ENCODE measurements at places on chromosomes 12 and 14.

DNA sequence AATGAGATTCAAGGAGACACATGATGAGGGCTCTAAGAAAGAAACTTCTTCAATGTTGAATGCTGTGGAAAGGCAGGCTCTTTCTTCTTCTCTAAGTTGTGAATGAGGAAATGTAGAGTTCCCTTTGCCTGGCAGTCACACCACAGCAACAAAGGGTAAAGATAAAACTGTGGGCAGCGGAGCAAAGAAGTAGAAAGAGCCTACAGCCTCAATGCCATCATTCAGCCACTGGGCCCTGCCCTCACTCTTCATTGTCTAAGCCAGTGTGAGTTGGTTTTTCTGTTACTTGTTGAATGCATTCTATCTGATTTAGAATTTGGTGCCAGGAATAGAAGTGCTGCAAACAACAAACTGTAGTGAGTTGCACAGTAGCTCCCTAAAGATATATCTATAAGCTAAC lies 12.2 kb downstream of the SDR9C7 start:
- no peak for DNase-seq

GRCh38 chr12:332581-333205 lies 56.4 kb downstream of the KDM5A start:
- DNase-seq = no peak

DNA sequence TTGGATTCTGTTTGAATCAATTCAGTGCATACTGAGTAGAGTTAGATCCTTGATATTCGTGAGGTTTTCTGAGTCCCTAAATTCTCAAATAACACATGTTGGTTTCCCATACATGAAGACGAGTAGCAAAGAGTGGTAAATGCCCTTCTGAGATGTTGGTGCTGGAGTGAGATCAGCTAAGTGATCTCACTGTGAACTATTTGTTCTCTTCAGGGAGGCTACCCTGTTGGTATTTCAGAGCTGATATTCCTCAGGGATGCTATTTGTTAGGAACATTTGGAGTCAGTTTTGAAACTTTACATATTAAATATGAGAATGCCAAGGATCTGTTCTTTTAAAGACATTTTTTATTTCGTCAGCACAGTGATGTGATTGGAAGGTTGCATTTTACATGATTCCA lies 54.7 kb downstream of the SUSD6 start:
- no peak for DNase-seq

GRCh38 chr12:40241741-40242140 lies 16.9 kb downstream of the LRRK2 start:
- DNase-seq = no peak

DNA sequence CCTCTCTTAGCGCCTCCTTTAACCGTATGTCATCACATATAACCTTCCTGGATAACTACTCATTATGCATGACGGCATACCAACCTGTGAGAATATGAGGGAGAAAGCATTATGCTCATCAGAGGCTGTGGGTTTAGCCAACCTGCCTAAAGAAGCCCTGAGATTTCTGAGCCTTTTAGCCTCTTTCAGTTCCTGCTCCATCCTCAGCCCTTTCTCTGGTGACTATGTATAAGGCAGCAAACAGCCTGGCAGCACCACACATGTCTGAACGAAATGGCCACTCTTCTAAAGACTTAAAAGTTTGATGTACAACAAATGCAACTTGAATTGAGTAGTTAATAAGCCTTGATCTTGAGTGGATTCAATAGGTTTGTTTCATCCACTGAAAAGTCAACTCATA lies 64.8 kb upstream of the SOX5 start:
- no peak for DNase-seq

DNA sequence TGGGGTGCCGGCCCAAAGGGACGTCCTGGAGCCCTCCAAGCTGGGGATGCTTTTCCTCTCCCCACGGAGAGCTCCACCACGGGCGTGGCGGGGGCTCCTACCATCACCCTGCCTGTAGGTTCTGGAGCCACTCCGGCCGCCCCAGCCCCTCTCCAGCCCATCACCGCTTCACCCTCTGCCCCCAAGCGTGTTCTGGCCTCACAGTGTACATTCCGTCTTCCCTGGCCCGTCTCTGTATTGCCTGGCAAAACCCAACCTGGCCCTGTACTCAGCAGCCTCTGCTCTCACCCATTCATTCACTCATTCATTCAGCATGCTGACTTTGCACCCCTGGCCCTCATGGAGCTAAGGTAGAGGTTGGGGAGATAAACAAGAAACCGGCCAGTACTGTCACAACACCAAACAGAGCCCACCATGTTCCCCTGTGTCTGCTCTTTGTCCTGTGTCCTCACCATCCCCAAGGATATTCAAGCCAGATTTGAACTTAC lies 20.3 kb downstream of the SLC25A29 start:
- no peak for DNase-seq

GRCh38 chr12:2749580-2749979 lies 45.2 kb upstream of the FKBP4 start:
- no peak for DNase-seq

- peak; percentile 29 for DNase-seq
Observed at GRCh38 chr12:66279123-66279712, 23.1 kb upstream of the HELB start.

- no peak for DNase-seq
Observed at GRCh38 chr12:12086362-12086761, 15.6 kb downstream of the BCL2L14 start.

- DNase-seq = no peak
Observed at GRCh38 chr14:55458800-55459515, 18.5 kb upstream of the TBPL2 start.

GRCh38 chr14:21414137-21414631 lies 30.4 kb upstream of the SUPT16H start:
- no peak for DNase-seq

DNA sequence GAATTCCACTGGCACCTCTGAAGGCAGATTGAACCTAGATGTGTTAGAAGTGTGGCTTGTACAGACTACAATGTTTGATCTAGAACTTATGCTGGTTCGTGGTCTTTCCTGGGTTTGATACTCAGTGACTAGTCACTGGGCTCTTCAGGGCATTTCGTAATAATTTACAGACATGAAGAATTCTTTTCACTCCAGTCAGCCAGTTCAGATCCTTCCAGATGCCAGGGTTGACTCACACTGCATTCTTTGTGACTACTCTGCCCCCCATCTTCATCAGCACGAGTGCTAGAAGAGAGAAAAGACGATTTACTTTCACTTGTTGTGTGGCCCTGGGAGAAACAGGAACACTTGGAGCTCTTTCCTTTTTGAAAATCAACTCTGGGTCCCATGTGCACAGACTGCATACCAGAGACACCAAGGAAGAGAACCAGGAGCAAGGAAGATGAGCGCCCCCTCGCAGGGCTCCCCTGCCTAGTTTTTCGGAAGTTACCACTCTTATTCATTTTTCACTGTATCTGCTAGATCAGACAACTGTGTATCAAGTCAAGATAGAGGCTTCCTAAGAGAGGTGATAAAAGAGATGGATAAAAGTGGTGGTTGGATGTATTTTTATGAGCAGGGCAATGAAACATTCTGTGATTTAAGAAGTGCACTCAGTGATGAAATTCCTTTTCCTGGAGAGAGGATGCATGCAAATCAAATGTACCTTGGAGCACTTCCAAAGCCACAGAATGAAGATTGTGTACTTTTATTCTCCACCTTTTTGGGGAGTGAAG lies 33.5 kb upstream of the EVL start:
- no peak for DNase-seq

- DNase-seq = no peak
Observed at GRCh38 chr14:79745046-79745445, 466.3 kb downstream of the DIO2 start.

DNA sequence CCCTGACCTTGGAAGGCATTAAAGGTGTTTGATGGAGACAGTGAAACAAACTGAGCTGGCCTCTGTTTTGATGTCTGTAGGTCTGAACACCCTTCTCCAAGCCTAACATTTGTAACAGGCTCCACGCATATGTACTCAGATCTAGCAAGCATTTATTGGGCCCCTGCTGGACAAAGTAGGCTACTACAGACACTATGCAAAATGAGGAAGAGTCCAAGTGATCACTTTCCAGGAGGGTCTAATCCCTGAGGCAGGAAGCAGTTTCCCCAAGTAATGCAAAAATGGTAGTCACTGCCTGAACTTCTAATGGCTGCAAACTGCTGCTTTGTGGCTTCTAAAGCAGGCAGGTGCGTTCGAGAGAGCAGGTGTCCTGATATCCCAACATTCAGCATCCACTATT lies 405.8 kb downstream of the MED13L start:
- no peak for DNase-seq

DNA sequence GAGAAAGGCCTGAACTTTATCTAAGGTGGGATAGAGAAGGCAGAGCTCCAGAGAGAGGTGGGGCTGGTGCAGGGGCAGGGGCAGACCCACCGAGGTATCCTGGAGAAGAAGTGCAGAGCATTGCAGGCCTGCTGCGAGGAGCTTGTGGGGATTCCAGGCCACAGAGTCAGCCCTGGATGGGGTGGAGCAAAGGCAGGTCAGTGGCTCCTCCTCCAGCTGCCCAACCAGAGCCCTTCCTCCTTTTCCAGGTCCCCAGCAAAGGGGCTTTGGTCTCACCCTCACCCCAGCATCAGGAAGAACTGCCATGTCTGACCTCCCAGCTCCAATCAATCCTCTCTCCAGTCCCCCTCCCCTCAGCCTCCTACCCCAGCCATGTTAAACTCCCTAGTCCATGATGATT lies 19.8 kb upstream of the ZNF740 start:
- DNase-seq = no peak

- no peak for DNase-seq
Observed at GRCh38 chr14:89014569-89014850, 190.1 kb downstream of the TTC8 start.

GRCh38 chr12:108856428-108857157 lies 790 bp downstream of the SSH1 start:
- peak; percentile 54 for DNase-seq

GRCh38 chr14:100305324-100306100 lies 732 bp downstream of the SLC25A29 start:
- peak; percentile 44 for DNase-seq

DNA sequence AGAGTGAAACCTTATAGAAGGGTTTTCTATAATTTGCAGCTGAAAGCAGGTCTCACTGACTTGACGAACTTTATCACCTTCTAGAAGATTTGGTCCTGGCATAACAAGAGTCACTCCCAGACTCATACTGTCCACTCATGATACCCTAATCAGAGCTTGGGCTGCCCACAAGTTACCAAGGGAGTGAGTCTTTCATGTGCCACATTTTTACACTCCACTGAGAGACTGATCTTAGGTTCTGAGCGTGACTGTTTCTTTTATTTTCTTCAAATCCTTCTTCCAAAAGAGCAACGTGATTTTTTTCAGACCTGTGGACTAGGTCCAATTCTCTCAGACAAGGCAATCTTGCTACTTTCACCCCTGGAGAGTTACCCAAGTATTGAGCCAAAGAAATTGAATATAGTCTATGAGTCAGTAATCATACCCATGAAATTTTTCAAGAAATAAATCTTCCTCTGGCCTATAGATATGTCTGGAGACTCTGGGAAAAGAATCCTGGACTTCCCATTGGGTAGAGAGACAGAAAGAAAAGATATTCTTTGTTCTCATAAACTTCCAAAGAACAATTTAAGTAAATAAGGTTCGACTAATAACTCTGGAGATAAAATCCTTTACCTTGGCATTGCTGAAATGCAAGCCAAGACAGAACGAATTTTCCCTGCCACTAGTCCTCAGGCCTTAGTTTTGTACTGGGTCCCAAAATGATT lies 26.9 kb downstream of the SIX1 start:
- no peak for DNase-seq

- no peak for DNase-seq
Observed at GRCh38 chr14:79011920-79012204, 841.7 kb downstream of the NRXN3 start.

GRCh38 chr12:95863337-95863736 lies 4.6 kb downstream of the SNRPF start:
- DNase-seq = no peak

DNA sequence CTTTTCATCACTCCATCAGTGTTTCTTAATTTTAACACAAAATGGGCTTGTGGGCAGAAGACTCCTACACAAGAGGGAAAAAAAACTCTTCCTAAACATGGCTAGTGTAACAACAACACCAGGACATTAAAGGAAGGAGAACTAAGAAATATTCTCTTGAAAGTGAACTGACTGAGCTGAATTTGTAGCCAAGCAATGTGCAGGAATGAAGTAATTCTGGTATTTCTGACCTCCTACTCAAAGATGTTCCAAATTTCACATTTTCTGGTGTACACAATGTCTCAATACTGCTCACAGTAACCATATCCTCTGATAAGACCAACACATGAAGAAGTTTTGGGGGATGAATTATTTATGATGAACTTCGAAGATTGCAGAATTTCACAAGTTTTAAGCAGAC lies 357.3 kb downstream of the DUSP6 start:
- DNase-seq = no peak

DNA sequence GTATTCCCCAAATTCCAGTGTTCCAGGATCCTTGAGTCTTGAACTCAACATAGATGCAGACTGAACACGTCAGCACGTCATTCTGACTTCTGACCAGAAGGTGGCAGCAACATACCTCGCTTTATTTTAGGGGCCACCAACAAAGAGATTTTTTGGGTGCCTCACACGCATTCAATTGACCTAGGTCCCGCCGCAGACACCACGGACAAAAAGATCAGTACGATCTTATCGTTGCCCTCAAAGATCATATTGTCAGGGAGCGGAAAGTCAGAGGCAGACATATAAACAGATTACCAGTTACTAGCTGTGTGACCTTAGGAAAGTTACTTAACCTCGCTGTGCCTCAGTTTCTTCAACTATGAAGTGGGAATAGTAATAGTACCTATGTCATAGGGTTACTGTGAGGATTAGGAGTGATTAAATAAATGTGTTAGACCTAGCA lies 6.5 kb upstream of the PRPH start:
- peak; percentile 64 for DNase-seq

- DNase-seq = no peak
Observed at GRCh38 chr12:109131154-109132050, 15.0 kb downstream of the ACACB start.
